BE2C (cell line): ENCODE measurements at places on chromosomes 5 and 9.

- no peak for DNase-seq
Observed at GRCh38 chr5:169889572-169889971, 90.7 kb downstream of the INSYN2B start.

GRCh38 chr5:166957782-166958181, 1333.7 kb upstream of the WWC1 start:
- DNase-seq, result no peak

- DNase-seq, result no peak
Observed at GRCh38 chr5:176864755-176865154, 34.4 kb downstream of the HK3 start.

DNA sequence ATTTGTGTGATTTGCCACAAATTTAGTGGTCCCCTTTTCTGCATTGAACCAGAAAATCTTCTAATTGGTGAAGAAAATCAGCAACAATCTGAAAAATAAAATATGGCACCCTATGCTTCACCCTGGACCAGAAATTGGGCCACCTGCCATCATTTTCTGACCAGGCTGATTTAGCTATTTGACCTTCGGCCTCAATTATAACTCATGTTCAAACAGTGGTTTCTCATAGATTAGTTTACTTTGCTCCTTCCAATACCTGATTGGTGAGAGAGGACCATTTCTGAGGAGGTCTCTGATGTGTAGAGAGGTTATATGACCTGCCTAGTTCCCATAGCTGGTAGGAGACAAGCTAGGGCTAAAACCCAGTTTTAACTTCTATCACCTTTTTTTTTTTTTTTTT, 59.0 kb downstream of the PTTG1 start:
- DNase-seq, result no peak

GRCh38 chr9:133113949-133114885, 6.8 kb downstream of the RALGDS start:
- peak; percentile 96 for DNase-seq

- no peak for DNase-seq
Observed at GRCh38 chr5:30540150-30540549, 653.3 kb upstream of the CDH6 start.

- DNase-seq, result no peak
Observed at GRCh38 chr9:135307300-135307699, 172.3 kb upstream of the PPP1R26 start.

DNA sequence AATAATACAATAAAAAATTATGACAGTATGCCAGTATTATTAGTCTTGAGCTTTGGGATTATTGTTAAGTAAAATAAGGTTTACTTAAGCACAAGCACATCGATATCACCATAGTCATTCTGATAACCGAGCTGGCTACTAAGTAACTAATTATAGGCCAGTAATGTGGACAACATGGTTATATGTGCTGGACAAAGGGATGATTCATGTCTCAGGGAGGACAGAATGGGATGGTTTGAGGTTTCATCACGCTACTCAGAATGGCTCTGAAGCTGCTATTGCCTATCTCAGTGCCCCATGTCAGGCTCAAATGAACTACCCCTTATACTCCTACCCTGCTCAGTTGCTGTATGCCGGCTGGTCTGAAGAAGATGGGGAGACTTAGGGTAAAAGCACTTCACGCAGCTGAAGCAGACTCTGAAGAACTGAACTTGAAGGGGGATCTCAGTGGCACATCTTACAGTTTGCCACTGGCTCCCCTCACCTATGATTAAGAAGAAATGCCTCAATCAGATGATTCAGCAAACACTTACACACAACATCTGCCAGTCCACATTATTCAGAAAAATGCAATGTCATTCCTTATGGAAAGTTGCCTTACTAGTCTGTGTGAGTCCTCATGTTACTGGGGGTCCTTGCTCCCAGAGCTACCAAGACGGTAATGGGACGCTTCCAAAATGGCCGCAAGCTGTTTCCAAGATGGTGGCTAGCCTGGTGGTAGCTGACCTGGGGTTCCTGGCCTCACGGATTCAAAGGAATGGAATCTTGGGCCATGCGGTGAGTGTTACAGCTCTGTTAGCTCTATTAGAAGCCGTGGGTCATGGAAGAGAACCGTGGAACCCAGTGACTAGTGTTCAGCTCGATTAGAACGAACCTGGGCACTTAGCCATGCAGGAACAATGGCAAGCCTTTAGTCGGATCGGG, 1098.6 kb downstream of the TAF11L14 start:
- DNase-seq, result no peak

DNA sequence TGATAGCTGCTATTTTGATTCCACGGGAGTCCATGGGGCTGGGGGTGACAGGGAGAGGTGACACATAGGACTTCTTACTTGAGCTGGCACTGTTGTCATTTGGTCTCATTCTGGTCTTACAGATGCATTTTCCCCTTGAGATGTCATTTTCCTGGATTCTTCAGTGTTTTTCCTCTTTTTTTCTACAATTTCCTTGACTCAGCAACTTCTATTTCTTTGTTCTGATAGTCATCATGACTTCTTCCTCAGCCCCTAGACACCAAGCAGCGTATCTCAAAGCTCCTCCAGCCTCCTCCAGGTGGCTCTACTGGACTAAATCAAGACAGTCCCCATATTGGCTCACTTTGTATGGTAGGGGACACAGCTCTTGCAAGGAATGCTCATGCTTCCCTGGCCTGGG, 16.5 kb downstream of the LVRN start:
- no peak for DNase-seq

DNA sequence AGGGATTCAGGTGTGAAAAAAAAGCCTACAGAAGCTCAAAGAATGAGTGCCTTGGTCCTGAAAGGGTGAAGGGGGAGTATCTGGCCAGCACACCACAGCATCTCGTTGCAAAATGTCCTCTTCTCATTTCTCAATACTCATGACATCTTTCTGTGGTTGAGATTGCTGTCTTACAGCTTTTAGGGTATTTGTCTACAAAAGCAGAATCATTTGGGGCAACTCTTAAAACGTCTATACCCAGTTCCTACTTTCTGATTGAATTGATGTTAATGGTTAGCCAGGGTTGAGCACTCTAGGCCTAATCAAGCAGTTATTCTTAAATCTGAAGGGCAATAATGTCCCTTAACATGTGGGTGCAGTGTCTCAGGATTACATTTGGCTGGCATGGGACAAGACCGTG, 21.2 kb upstream of the PCSK5 start:
- DNase-seq, result no peak

GRCh38 chr9:98584059-98584458, 124.7 kb downstream of the GABBR2 start:
- DNase-seq, result no peak

DNA sequence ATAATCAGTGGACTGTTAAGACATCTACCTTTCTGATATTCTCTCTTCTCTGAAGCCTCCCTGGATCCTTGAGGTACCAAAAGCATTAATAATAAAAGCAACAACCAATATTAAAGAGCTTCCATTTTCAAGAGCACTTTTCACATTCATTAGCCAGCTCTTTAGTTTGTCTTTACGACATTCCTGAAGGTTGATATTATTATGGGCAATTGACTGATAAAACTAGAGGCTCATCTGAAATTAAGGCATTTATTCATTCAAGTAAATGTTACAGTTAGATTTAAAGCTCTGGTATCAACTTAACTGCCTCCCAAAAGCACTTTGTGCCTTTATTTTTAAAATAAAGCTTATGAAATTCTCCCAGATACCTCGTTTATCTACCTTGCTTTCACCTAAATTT, 199.6 kb downstream of the PLK2 start:
- DNase-seq, result no peak

DNA sequence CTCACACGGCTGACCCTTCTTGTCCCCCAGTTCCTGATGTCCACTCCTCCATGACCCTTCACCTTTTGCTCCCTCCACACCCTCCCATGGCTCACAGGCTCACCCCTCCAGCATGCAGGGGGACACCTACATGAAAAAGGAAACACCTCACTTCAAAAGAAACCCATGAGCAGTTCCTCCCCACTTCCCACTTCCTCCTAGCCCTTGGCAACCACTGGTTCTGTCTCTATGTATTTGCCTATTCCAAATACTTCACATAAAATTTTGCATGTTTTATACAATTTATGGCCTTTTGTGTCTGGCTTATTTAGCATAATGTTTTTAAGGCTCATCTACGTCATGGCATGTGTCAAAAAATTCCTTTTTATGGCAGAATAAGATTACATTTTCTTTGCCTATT, 100.2 kb upstream of the S1PR3 start:
- no peak for DNase-seq

DNA sequence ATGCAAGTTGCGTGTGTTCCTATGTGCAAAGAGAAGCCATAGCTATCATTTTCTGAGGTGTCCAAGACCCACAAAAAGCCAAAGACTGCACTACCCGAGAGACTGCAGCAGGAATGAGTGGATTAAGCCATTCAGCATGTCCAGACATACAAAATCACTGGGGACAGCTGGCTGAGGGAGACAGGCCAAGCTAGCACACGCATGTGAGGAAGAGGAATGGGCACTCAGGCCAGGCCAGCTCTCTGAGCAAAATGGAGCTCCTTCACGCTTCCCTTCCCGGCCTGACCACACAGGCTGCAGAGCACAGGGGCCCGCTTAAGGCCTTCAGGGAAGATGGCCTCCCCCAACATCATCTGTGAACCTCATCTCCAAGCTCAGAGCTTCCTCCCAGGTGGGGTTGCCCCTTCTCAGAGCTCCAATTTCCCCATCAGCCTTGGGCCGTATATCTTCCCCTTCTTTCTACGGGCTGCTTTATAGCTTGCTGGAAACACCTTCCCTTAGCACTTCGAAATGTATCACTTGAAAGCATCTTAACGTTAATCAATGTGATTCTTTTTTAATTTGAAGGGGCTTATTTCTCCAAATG, 8.4 kb downstream of the DCANP1 start:
- no peak for DNase-seq

- no peak for DNase-seq
Observed at GRCh38 chr5:65803699-65804391, 81.8 kb downstream of the NLN start.

- no peak for DNase-seq
Observed at GRCh38 chr5:4212071-4212739, 616.6 kb downstream of the IRX1 start.

- DNase-seq, result no peak
Observed at GRCh38 chr9:125752070-125752628, 5.0 kb downstream of the PBX3 start.

GRCh38 chr5:72352616-72353015, 32.4 kb downstream of the PTCD2 start:
- DNase-seq, result no peak

GRCh38 chr5:168881427-168882149, 302.4 kb upstream of the PANK3 start:
- peak; percentile 86 for DNase-seq

GRCh38 chr9:31135567-31135966, 1248.9 kb upstream of the ACO1 start:
- no peak for DNase-seq

GRCh38 chr5:114055318-114056184, 306.3 kb upstream of the KCNN2 start:
- peak; percentile 60 for DNase-seq

DNA sequence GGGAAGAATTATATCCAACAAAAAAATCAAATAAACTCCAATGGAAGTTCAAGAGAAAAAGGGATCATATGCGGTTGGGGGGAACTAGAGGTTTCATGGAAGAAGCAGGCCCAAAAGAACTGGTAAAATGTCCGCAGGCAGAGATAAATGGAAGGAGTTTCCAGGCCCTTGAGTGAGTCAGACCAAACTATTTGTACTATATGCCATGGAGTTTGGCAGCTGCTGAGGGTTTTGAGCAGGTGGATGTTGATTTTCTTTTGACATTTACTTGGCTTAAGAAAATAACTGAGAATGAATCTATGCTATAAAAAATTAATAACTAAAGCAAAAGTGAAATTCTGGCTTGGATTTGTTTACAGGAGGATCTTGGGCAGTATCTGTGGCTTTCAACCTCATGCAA, 33.7 kb downstream of the MINAR2 start:
- no peak for DNase-seq

DNA sequence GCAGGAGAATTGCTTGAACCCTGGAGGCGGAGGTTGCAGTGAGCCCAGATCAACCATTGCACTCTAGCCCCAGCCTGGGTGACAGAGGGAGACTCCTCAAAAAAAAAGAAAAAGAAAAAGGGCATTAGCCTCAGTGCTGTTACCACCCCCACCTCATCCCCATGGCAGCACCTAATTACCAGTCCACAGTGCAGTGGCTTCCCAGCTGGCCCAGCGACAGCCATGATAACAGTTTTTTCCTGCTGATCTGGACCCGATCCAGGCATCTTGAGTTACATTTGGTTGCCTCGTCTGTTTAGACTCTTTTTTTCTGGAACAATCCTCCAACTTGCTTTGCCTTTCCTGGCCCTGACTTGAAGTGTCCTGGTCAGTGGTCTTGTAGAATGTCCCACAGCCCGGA, 24.4 kb downstream of the NCS1 start:
- peak; percentile 87 for DNase-seq

DNA sequence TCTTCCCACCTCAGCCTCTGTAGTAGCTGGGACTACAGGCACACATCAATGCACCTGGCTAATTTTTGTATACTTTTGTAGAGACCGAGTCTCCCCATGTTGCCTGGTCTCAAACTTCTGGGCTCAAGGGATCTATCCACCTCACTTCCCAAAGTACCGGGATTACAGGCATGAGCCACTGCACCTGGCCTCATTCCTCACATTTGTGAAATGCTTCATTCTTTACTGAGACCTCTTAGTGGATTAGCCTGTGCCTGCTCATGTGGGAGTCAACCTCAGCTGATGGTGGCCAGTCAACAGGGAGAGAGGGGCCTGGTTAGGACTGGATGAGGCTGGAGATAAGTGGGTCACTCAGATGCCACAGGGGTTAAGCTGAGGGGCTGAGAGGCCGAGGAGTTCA, 37.3 kb upstream of the CLK4 start:
- no peak for DNase-seq

GRCh38 chr5:96200641-96201040, 232.4 kb downstream of the PCSK1 start:
- no peak for DNase-seq

- DNase-seq, result no peak
Observed at GRCh38 chr5:38117784-38118479, 140.4 kb upstream of the EGFLAM start.

DNA sequence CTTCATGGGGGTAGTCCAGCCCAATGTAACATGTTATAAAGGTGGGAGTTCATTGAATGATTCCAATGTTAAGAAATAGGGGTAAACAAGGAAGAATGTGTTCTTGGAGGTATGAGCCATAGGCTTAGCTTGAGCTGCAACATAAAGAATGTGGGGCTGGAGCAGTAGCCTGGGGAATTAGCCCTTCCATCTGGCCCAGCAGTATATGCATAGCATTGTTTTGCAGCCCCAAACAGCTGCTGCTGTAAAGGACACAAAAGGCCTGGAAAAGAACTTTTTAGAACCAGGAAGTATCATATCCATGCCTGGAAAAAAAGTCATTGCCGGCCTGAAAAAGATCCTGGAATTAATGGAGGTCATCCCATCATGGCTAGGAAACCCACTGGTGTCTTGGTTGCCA, 55.8 kb upstream of the SMARCA2 start:
- no peak for DNase-seq

DNA sequence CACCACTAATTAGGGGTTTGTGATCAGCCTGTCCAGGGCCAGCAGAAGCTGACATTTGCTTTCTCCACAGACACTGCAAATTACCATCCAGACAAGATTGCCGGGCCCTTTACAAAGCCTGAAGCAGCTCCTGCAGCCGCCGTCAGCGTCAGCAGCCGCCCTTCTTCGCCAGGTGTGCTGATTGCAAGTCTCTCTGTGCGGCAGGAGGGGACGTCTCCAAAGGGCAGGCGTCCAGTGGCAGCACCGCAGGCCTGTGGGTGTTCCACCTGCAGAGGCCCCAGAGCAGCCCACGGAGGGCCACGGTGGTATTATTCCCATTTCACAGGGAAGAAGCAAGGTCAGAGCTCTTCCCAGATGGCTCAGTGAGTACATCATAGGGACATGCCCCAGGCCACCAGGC, 108.0 kb upstream of the PPP1R26 start:
- no peak for DNase-seq

- peak; percentile 68 for DNase-seq
Observed at GRCh38 chr9:136326061-136326760, 1.1 kb upstream of the GPSM1 start.
